ENCODE measurements at places on chromosomes 5 and 9.

DNA sequence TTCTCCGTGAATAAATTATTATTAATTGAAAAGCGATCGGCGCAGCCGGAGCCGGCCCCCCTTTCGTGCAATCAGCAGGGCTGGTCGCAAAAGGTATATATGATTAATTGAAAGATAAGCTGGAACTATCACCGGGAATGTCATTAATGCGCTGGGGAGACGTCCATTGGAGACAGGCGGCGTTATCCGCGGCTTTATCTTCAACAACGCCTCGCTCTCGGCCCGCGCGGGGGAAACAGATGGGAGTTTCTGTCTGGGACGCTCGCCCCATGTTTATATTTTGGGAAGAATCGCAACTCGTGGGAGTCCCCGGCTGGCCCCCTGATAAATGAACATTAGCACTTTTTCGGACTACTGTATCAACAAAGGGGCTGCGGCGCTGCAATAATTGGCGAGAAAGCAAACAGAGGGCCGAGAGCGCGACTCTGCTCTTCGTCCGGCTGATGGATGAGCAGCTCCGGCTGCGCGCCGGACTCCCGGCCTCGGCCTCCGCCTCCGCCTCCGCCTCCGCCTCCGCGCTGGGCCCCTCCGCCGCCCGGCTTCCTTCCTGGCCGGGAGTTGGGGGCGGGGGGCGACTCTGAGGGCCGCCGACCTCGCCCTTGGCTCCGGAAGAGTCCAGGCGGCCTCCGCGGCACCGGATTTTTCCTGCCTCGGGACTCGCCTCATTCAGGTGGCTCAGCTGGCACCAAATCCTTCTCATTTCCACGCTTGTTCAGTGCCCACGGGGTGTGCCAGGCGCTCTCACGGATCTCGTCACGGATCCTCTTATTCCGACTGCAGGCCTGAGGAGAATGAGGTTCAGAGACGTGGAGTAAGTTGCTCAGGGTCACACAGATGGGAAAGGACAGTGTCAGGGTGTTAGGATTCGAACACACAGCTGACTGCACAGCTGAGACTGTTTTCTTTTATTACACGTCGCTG lies 3.6 kb upstream of the NKX2-5 start:
- DNase-seq = no peak

- no peak for DNase-seq
Observed at GRCh38 chr9:26437056-26437711, 455.4 kb downstream of the CAAP1 start.

DNA sequence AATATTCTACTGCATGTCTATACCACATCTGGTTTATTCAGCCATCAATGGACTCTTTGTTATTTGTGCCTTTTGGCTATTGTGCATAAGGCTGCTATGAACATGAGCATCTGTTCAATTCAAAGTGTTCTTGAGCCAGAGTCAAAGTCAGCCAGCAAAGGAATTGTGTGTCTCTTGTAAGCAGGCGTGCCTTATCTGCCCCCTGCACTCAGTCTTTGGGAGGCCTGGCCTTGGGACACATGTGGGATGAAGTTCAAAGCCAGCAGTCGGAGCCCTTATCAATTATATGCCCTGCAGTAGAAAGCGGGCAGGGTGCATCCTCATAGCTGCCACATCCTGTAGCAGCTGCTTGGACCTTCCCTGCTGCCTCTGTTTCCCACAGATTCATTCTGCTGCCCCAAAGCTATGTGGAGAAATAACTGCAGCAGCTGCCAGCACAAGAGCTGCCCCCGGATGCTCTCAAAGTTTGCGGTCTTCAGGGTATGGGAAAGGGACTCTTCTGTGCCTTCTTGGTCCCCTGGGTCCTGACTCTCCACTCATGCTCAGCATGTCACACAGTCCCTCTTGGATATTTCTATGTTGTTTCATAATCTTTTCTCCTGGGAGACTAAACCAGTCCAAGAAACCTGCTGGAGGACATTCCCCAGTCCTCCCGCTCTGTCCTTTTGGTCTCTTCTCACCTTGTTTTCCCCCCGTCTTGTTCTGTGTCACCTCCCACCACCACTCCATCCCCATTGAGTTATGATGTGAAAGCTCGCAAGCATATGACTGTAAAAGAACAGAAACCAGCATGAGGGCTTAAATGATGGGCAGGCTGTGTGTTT lies 35.9 kb downstream of the STOM start:
- DNase-seq = no peak

DNA sequence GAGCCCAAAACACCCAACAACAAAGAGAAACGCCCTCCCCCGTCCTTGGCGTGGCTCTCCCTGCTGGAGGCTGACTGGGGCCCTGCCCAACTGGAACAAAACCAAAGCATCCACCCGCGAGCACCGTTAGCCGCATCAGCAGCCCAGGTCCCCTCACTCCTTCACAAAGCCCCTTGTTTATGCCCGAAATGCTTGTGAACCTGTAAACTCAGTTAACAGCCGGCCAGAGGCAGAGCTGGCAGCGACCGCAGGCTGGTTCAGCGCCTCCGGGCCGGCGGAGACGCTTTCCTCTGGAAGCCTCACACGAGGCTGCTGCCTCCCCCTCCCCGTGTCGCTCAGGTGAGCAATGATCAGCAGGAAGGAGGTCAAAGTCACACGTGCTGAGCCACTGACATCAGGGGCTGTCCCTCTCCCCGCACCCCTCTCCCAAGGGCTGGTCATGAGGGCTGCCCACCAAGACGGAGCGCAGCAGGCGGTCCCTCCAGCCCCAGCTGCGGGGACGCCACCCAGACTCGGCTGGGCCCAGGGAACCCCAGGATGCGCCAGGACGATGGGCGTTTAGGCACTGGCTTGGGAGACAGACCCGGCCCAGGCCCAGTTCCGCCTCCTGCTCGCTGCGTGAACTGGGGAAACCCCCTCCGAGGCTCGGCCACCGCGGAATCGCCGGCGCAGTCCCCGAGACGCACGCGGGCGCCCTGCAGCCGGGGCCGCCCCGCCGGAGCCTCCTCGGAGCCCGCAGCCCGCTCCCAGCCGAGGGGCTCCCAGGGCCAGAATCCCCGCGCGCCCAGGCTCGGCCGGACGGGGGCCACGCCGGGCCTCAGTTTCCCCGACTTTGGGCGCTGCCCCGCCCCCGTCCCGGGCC lies 563 bp downstream of the SNAPC4 start:
- peak; percentile 38 for DNase-seq

DNA sequence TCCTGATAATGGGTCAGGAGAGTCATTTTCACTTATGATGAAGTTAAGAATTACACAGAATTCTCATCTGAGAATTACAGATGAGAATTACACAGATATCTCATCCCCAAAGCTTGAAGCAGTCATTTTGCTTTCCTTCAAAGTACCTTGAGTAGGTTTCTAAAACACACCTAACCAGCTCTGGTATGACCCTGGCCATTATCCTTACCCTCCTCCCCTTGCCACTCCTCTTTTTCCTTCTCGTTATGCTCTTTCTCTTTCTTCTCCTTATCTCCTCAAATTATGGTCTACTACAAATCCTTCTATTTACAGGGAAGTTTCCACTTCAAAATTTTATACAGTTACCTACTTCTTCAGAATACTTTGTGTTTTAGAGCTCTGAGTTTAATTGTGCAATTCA lies 44.5 kb downstream of the MEF2C start:
- no peak for DNase-seq

DNA sequence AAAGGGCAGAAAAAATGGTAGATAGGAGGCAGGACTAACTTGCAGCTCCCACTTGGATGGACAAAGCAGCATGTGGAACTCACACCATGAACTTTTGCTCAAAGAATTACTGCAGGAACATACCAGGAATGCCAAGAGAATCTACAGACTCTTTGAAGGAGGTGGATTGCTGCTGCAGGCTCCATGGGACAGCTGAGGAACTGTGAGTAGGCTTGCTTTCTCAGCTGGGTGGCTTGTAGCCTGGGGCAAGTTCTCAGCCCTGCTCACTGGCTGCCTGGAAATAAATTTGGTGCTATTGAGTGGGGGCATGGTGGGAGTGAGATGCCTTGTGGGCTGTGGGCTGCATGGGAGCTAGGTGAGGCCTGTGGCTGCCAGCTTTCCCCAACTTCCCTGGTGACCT lies 574.5 kb downstream of the PRELID2 start:
- DNase-seq = no peak

- DNase-seq = no peak
Observed at GRCh38 chr9:18595597-18595996, 121.6 kb downstream of the ADAMTSL1 start.

GRCh38 chr9:112411626-112412027 lies 31.7 kb downstream of the HSDL2 start:
- no peak for DNase-seq

All from inflammatory macrophage treated with lipopolysaccharide for 1 hour (primary cell).